Aorta (tissue), 5 donors: ENCODE measurements at places on chromosomes 7 and 10. TPM values are rescaled to one million over a fixed set of nuclear protein-coding genes. Genes with fewer than 3 reads are reported as not detected.
A peak's percentile ranks its signal among the peaks of the same experiment; 100 is the strongest.

DNA sequence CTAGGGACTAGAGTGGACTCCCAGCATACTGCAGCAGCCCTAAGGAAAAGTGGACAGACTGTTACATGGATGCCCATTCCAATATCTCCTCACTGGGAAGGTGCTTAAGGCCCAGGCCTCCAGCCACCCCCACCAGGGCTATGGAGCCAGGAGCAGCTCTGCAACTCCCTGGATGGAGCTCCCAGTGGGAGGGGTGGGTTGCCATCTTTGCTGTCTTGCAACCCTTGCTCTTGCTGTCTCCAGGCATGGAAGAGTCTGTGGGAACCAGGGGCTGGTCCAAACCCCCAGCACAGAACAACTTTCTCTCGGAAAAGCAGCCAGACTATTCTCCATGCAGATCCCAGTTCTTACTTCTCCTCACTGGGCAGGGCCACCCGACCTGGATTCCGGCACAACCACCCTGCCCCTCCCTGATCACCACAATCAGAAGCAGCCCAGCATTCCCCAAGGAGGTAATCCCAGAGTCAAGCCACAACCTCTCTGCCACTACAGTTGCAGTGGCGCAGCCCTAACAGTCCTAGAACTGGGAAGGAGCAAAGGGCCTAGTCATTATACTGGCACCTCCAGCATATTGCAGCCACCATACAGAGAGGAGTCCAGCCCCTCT, 41.8 kb upstream of the ZNF488 start:
- DNase-seq: no peak

- no peak for DNase-seq
Observed at GRCh38 chr7:21767300-21767900, 178.3 kb downstream of the CDCA7L start.

DNA sequence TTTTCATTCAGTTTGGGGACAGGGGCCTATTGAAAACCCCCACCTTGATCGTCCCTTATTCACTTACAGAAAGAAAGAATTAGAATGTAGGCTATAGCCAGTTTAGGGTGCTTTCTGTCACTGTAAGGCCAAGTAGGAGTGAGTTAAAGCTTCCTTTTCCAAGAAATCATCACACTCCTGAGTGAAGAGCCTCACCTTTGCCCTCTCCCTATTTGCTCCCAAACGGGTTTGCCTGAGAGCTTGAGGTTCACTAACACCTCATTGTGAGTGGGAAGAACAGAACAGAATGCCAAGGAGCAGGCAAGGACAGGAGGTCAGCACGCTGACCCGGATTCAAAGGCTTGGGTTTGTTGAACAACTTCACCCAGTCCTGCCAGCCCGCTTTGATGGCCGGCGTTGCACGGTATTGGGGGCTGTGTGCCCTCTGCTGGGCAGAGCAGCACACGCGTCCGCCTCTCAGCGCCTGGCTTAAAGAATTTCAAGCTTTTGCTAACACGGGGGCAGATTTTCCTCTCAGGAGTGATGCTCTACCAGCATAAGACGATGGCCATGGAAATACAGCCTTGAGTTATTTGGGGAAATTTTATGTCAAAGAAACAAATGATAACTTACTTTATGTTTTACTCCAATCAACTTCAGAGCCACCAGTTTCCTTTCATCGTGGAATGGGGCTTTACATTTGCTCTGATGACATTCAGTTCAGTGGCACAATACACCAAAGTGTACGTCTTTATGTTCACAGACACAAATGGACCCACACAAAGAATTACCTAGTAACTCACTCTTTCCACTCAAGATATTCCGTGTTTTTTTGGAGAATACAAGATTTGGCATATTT, 470.0 kb downstream of the SUGCT start:
- DNase-seq: peak; percentile 73

The CELF2 gene
- 55.4 TPM for total RNA-seq

The NXPH1 gene
- total RNA-seq: not detected
